Nucleus accumbens (tissue), 56 donors: ENCODE measurements at places on chromosomes 3 and 15.

DNA sequence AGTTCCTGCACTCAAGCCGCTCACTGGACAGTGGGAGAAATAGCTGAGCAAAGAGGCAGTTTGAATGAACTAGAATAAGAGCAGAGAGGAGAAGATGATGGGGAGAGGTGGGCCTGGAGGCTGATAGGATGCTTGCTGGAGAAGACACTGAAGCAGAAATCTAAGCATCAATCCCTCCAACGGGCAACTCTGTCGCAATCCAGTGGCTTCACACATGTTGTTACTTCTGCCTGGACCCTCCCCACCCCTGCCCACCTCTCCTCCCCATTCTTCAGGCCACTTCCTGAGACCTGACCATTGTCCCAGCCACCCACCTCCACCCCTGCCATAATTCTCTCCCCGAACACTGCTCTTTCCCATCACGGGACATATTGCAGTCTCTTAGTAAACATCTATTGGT is 76.0 kb downstream of the SRGAP3 start:
- DNase-seq = no peak

DNA sequence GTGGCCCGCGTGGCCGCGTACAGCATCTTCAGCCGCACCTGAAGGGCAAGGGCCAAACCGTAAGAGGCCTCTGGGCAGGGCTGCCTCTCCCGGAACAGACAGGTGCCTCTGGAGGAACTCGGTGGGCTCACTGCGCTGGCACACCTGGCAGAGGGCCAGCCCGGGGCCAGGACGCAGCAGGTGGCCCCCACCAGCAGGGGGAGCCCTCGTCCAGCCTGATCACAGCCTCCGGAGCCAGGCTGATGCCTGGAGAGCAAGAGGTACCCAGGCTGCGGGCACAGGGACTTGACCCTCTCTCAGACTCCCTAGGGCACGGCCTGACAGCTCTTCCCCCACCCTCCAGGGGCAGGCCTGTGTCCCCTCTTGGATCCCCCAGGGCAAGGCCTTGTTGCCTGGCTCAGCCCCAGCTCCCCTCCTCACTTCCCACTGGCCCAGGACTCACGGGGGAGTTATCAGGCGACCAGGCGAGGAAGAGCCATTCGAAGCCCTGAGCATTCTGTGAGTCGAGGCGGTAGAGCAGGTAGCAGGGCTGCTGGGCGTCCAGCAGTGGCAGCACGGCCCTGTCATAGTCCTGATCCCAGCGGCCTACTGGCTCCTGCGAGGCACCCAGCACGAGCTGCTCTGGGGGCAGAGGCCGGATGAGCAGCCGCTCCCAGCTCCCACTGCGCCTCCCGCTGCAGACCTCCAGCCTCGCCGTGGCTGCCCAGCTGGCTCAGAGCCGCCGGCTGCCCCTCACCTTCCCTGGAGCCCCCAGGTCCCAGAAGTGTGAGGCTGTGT is 6.2 kb upstream of the TLR9 start:
- no peak for DNase-seq

DNA sequence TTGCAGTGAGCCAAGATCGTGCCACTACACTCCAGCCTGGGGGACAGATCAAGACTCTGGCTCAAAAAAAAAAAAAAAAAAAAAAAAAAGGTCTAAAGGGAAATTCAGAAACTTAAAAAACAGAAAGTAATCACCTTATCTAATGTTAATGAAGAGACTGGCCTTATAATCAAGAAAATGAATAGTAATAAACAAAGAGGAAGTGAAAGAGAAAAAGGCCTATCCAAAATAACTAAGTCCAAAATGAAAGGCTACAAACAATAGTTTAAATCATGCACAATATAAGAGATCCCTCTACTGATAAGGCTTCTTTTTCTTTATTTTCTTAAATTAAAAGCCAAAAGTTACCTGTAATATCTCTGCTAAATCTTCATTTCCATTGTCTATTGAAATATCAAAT is 37.1 kb upstream of the HDC start:
- no peak for DNase-seq

GRCh38 chr3:23439080-23439479 is 236.0 kb downstream of the UBE2E2 start:
- DNase-seq = no peak

- no peak for DNase-seq
These were observed 20.5 kb upstream of the LRRN1 start for GRCh38 chr3:3778641-3779270.
